ENCODE measurements at places on chromosomes 7 and 10. TPM values are rescaled to one million over a fixed set of nuclear protein-coding genes. Genes with fewer than 3 reads are reported as not detected.

GRCh38 chr10:34151481-34151880 is 663.6 kb downstream of the PARD3 start:
- DNase-seq = no peak

DNA sequence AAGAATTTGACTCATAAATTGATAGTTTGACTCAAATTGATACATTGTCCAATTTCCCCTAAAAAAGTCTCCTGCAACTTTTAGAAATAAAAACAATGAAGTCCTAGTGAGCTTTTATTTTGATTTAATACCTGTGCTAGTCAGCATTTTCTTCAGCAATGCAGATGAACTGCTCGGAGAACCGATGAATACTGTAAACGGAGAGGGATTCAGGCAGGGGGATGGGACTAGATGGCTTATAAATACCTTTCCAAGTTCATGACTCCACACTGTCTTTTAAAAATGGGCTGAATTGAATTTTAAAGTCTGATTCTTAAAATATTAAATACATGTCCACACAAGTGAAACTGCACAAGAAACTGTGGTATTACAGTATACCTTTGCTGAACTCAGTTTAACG is 12.7 kb downstream of the EEPD1 start:
- DNase-seq = no peak

- no peak for DNase-seq
These were observed 3.0 kb upstream of the GIMAP5 start for GRCh38 chr7:150734254-150734653.

GRCh38 chr7:82105463-82105862 is 335.6 kb upstream of the HGF start:
- peak; percentile 85 for DNase-seq

GRCh38 chr10:101723176-101723575 is 28.2 kb upstream of the FBXW4 start:
- no peak for DNase-seq

DNA sequence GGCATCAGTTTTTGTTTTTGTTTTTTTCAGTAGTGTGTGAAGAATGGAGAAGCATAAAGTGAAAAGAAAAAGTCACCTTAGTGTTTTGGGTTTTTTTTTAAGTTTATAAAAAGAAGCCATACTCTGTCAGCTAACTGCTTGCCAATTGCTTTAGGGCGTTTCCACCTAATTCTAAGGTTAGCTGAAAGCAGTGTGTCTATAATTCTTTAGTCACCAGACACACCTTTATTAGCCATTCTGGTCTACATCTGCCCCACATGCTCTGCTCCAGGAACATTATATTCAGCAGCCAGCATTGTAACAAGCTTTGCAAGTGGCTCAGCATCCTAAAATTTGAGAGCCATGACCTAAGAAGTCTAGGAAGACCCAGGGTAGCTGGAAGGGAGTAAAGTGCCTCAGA is 14.1 kb upstream of the SLC16A12 start:
- DNase-seq = no peak

DNA sequence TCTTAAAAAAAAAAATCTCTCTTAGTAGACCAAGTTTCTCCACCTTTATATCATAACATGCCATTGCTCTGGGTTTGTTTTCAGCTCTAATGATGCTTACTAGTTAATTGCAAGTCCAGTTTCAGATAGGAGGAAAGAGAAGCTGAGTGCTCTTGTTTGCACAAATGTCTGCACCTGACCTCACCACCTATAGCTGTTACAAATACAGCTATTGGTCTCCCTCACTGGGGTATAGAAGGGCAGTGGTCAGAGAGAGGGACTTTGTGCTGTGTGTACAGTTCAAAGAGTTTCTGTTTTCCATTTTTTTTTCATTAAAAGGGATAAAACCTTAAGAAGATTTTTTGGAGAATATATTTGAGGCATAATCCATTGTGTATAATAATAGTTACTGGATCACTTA is 52.7 kb downstream of the TAS2R16 start:
- DNase-seq = no peak

DNA sequence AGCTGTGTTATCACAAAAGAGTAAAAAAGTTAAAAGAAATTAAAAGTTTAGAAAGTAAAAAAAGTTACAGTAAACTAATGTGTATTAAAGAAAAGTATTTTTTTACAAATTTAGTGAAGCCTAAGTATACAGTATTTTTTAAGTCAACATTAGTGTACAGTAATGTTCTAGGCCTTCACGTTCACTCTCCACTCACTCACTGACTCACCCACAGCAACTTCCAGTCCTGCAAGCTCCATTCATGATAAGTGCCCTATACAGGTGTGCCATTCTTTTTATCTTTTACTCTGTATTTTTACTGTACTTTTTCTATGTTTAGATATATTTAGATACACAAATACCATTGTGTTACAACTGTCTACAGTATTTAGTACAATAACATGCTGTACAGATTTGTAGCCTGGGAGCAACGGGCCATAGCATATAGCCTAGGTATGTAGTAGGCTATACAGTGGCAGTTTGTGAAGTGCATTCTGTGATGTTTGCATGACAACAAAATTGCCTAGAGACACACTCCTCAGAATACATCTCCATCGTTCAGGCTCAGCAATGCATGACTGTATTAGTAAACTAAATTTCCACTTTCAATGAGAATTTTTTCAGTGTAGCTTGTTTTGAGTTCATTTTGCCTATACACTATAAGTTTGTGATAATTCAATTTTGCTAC is 539.9 kb upstream of the C7orf33 start:
- DNase-seq = no peak

DNA sequence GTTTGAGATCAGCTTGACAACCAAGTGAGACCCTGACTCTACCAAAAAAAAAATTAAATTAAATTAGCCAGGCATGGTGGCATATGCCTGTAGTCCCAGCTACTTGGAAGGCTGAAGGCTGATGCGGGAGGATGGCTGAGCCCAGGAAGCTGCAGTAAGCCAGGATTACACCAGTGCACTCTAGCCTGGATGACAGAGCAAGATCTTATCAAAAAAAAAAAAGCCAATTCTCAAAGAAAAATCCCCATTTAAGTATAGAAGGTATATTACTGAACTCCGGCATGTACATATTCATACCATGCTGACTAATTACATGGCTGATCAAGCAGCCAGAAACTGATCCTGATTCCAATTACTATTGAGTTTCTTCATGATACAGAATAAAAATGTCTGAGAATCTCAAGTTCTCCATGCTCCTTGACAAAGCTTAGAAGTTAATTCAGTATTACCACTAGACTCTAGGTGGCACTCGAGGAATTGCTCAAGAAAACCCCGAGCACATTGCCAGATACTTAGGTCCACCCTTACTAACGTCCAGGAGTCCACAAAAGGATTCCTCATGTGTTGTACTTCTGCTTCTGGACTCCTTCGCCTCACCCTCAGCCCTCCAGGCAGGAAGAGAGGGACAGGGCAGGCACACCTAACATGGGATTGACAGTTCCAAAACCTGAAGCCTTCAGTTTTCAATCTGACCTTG is 148.9 kb downstream of the PARD3 start:
- peak; percentile 84 for DNase-seq

DNA sequence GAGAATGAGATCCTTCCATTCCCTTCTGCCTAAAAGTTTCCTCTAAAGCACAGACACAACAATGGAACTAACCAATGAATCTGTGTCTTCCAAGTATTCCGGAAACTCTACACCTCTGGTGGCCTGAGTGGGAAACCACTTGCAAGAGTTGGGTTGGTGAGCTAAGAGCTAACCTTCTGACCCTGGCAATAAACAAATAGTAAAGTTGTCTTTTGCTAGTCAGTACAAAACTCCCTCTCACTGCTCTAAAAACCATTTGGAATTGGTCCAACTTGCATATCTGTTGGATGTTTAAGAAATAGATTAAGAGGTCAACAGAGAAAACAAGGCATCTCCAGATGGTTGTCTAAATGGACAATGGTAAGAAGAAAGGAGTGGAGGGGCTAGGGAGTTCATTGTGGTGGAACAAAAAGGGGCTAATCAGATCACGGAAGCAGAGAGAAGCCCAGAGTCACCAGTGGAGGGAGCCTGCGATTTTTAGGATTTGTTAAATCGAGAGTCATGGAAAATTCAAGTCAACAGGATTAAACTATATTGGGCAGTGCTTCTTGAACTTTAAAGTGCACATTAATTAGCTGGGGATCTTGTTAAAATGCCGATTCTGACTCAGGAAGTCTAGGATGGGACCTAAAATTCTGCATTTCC is 192.3 kb downstream of the EVX1 start:
- DNase-seq = peak; percentile 16

DNA sequence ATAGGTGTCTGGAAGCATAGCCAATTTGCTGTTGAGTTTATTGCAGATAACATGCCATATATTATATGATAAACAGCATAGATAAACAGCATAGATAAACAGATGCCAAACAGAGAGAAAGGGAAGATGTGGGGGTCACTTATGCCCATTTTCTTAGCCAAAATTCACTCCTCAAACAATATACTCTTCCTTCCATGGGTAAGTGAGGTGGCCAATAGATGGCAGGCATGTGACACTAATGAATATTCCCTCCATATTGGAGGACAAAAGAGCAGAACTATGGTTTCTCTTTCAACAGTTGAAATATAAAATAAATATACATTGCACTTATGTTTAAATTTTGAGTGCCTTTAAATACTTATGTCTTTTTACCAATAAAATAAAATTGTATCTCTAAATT is 1212.8 kb downstream of the REEP3 start:
- DNase-seq = peak; percentile 31

DNA sequence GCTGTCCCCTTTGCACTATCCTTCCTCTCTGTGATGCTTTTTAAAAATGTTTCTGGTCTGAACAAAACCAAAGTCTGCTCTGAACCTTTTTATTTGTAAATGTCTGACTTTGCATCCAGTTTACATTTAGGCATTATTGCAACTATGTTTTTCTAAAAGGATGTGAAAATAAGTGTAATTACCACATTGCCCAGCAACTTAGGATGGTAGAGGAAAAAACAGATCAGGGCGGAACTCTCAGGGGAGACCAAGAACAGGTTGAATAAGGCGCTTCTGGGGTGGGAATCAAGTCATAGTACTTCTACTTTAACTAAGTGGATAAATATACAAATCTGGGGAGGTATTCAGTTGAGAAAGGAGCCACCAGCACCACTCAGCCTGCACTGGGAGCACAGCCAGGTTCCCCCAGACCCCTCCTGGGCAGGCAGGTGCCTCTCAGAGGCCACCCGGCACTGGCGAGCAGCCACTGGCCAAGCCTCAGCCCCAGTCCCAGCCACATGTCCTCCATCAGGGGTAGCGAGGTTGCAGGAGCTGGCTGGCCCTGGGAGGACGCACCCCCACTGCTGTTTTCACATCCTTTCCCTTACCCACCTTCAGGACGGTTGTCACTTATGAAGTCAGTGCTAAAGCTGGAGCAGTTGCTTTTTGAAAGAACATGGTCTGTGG is 11.4 kb upstream of the CSGALNACT2 start:
- no peak for DNase-seq

- no peak for DNase-seq
These were observed 59.5 kb downstream of the ABI1 start for GRCh38 chr10:26801274-26801673.

DNA sequence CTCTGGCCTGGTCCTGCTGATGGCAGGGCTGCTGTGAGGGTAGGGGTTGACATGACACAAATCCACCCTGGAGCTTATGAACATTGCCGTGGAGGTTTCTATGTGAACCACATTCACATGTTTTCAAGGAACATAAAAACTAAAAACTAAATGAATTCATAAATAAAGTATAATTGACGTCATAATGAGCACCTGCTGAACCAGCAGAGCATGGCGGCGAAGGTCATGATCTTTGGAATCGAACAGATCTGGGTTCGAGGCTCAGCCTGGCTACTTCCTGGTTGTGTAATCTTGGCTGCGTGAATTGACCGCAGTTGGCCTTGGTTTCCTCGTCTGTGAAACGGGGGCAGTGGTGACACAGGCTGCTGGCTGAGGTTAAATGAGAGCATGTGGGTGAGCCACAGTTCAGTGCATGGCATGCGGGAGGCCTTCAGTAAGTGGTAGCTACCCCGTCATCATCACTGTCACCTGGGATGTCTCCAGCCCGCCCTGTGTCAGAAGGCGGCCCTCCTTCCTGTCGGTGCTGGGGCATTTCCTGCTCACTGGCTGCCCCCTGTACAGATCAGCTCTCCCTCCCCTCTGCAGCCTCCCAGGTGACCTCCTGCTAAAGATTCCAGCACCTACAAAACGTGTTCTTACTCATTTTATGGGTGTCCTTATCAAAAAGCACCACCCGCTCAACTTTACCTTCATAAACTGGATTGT is 190.3 kb upstream of the SHH start:
- no peak for DNase-seq

DNA sequence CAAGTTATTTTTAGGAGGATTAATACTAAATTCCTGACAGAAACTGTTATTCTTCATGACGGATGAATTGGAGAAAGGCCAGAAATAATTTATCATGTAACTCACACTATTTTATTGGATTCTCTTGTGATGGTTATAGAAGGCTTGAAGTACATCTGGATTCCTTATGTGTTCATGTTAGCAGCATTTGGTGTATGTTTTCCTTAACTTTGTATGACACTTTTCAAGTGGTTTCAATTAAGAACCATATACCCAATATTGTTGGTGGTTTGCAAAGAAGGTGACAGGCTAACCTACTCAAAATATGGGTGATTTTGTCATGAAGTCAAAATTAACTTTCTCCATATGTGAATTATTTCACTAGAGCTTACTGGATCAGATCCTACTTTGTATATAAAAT is 532.2 kb upstream of the CNTNAP2 start:
- DNase-seq = no peak

DNA sequence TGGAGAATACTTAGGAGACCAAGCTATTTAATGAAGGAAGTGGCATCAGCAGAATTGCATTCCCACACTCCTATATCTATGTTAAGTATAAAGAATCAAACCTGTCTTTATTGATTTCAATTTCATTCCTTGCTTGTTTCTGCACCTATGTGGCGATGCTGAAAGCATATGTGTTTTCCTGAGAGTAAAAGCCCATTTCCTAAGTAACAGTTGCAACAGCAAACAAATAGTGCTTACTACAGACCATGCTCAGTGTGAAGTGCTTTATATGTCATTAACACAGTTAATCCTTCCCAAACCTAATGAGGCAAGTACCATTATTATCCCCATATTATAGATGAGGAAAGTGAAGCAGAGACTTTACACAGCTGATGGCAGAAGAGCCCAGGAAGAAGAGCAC is 552.1 kb downstream of the PARD3 start:
- peak; percentile 11 for DNase-seq

- DNase-seq = no peak
These were observed 5.9 kb upstream of the GARIN1A start for GRCh38 chr7:128666200-128666599.

DNA sequence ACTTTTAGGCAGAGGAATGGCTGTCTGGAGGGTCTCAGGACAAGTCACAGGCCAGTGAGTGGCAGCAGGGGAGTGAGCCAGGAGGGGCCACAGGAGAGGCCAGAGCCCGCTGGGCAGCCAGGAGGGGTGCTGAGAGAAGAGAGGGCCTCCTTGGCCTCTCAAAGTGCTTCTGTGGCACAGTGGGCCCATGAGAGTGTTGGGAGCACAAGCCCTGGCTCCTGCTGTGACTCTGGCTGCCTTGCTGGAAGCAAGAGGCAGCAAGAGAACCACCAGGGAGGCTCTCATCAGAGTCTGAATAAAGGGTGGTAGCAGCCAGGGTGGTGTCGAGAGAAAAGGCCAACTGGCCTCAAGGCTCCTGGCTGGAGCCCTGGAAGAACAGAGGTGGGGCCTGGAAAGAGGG is 91.1 kb downstream of the VOPP1 start:
- no peak for DNase-seq

The PALD1 gene
- 1.4 TPM for total RNA-seq

The SEMA3D gene
- total RNA-seq = 1.5 TPM

The HOGA1 gene
- 0.53 TPM for total RNA-seq

The TACC2 gene
- 20.3 TPM for total RNA-seq

The PCLO gene
- 2.2 TPM for total RNA-seq

The FRAT1 gene
- total RNA-seq = 4.3 TPM

The GNGT1 gene
- total RNA-seq = not detected
